ENCODE measurements at places on chromosomes 12 and 14.

- no peak for DNase-seq
Measured at GRCh38 chr12:24750263-24750662, 198.6 kb downstream of the BCAT1 start.

GRCh38 chr12:25417071-25417470 lies 136.0 kb downstream of the LMNTD1 start:
- no peak for DNase-seq

DNA sequence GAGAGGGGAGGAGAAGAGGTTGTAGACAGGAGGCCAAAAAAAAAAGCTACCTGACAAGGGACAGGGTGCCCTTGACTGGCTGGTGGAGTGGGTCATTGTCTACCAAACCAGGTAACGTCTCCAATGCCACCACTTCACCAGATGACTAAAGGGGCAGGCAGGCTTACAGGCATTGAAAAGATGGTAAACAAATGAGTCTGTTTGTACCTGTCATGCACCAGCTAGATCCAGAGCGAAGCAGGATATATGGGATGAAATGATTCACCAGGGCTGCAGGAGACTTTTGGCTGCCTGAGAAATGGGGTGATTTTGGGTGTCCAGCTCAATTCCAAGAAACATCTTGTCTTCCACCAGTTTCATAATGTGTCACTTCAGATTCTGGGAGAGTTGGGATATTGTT lies 4.0 kb downstream of the C12orf54 start:
- no peak for DNase-seq

DNA sequence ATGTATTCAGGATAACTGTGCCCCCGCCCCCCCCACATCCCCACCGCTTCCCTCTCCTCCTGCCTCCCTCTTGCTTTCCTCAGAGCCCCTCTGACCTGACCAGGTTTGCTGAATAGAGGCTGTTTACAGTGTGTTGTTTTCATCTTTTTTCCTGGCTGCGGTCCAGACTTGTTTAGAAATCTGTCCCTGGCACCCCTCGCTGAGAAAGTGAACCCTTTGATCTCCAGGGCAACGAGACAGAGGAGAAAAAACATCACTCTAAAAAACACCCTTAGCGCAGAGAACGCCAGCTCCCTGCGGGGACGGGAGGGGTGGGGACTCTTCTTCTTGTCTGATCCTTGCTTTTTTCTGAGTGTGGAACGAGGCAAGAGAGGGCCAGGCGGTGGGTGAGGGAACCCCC lies 22.5 kb downstream of the SDS start:
- DNase-seq = no peak

All from stimulated activated CD8-positive, alpha-beta memory T cell treated with anti-CD3 and anti-CD28 coated beads, Interleukin-15, amount 100 ng/mL, for 48 hours (primary cell).